Activated CD8-positive, alpha-beta T cell treated with anti-CD3 and anti-CD28 coated beads, Interleukin-2, amount 10 ng/mL, durations not matched to agents 7 days and 5 days (primary cell): ENCODE measurements at places on chromosomes 5 and 9.

- no peaks in the 10 kb centered on the region for H3K36me3 ChIP-seq
- no peak overlapping the region for H3K27ac ChIP-seq
- no peak overlapping the region for H3K4me3 ChIP-seq
- no peaks in the 10 kb centered on the region for H3K27me3 ChIP-seq
- no peaks in the 10 kb centered on the region for H3K4me1 ChIP-seq
These were observed 56.6 kb downstream of the CHSY3 start for GRCh38 chr5:129960831-129961230.

DNA sequence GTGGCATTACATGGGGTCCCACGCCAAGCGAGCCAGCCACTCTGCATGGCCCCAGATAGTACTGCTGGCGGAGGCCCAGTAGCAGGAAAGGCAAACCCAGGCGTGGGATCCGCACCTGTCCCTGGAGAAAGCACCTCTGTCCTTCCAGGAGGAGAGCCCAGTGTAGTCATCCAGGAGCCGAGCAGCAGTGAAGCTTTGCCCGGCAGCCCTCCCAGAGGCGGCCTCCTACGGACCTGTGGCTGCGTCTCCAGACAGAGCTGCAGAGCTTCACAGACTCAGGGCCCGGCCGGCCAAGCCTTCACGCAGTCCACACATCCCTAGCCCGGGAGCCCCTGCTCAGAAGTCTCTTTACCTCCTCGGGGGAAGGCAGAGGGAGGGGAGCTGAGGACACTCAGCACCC is 100.8 kb upstream of the PPP1R26 start:
- no peaks in the 10 kb centered on the region for H3K4me1 ChIP-seq
- no peaks in the 10 kb centered on the region for H3K36me3 ChIP-seq
- H3K27ac ChIP-seq = no peak overlapping the region
- no peaks in the 10 kb centered on the region for H3K27me3 ChIP-seq

- no peaks in the 10 kb centered on the region for H3K36me3 ChIP-seq
- peaks cover 53% of the 10 kb centered on the region for H3K27me3 ChIP-seq
- H3K4me1 ChIP-seq = peaks cover 15% of the 10 kb centered on the region
- H3K27ac ChIP-seq = no peak overlapping the region
These were observed 44.3 kb upstream of the BICD2 start for GRCh38 chr9:92808726-92809451.

- no peak for DNase-seq
- no peaks in the 10 kb centered on the region for H3K36me3 ChIP-seq
- no peaks in the 10 kb centered on the region for H3K4me1 ChIP-seq
- no peak overlapping the region for H3K4me3 ChIP-seq
- H3K27me3 ChIP-seq = no peaks in the 10 kb centered on the region
These were observed 393.7 kb upstream of the PDE4D start for GRCh38 chr5:60287174-60287771.

- H3K4me3 ChIP-seq = no peak overlapping the region
- H3K27ac ChIP-seq = no peak overlapping the region
- no peaks in the 10 kb centered on the region for H3K4me1 ChIP-seq
- H3K27me3 ChIP-seq = peaks cover 8% of the 10 kb centered on the region
These were observed 137.5 kb upstream of the DAP start for GRCh38 chr5:10898514-10898913.

DNA sequence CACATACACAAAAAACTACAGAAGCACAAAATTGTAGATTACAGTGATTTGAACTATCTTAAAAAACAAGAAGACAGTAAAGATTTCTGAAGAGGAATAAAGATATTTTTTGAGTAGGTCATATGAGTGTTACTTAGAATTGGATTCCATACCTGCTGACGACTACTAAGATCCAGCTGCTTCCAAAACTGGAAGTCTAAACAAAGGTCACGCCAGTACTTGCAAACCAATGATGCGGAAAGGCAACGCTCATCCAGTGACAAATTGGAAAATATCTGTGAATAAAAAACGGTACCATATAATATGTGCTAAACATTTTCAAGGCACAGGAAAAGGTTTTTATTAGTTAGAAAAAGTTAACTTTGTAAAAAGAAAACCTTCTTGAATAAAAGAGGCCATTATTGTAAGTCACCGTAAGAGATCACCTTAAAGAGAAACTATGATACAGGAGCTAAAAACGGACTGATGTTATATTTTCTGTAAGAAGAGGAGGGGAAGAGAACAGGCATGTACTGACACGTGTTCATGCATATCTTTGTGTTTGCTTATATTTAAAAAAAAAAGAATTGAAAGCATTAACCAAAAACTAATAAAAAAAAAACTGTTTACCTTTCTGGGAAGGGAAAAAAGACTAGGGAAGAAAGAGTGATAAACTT is 14.1 kb downstream of the FBXL17 start:
- no peaks in the 10 kb centered on the region for H3K4me1 ChIP-seq
- H3K27ac ChIP-seq = no peak overlapping the region
- H3K27me3 ChIP-seq = no peaks in the 10 kb centered on the region
- no peak overlapping the region for H3K4me3 ChIP-seq
